Psoas muscle (tissue), 8 donors: ENCODE measurements at places on chromosomes 3 and 15.

DNA sequence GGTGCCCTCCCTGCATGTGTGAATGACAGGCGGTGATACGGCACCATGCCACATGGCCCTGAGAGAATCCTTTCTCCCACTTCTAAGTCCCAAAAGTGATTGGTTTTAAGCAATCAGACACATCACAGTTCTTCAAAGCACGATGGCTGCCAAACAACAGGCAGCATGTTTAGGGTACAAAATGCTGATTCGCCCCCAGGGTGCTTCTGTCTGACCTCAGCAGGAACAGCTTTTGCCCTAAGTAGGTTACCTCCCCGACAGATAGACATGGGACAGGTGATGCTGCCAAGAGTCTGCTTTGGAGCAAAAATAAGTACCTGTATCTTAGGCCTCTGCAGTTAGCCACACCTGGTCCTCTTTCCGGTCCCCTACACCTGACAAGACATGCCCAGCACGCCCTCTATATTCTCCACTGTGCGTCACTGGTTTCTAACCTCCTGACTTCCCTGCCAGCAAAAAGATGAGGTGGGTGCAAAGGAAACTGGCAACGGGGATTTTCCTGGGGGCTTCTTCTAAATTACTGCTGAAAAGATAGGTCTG lies 549.8 kb downstream of the FOXP1 start:
- no peak for DNase-seq

DNA sequence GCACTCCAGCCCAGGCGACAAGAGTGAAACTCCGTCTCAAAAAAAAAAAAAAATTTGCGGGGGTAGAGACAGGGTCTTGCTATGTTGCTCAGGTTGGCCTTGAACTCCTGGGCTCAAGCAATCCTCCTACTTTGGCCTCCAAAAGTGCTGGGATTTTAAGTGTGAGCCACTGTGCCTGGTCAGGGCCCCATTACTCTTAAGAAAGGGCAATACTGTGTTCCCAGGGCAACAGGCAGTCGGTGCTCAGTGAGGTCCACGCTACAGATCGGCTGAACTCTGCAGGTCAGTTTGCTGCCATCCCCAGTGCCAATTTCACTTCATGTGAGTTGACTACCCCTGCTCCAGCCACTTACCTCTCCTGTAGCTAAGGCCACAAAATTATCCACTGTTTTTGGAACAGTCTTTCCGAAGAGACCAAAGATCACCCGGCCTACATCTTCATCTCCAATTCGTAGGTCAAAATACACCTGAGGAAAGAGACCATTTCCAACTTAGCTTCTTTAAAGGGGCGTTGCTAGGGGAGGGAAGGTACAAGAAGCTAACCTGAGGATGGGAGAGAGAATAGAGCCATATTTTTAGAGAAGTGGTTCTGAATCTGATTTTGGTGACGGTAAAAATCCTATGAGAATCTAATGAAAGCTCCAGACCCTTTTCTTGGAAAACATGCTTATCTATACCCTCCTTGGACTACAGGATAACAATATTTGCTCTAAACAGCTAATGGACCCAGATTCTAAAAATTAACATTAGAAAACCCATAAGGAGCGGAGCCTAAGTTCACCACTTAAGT lies 939 bp downstream of the PPIB start:
- DNase-seq = no peak

DNA sequence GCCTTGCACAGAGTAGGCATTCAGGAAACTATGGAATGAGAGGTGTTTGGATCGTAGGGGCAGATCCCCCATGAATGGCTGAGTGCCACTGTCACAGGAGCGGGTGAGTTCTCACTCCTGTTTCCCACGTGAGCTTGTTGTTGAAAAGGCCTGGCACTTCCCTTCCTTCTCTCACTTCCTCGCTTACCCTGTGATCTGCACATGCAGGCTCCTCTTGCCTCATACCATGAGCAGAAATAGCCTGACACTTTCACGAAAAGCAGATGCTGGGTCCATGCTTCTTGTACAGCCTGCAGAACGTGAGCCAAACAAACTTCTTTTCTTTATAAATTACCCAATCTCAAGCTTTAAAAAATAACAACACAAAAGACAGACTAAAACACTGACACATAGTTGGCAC lies 55.4 kb downstream of the AGBL1 start:
- no peak for DNase-seq

DNA sequence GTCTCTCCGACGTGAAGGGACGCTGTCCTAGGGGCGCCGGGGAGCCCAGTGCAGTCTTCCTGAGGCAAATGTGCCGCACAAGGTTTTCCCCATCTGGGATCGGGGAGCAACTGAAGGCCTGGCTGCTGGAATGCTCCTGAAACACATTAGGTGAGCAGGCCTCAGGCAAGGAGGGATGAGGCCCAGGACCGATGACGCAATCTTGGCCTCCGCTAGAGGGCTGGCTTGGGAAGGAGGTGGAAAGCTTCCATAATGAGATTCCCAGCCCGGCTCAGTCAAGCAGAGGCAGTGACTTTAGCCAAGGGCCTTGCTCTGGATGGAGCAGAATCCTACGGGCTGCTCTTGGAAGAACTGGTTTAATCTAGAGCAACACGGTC lies 50.8 kb downstream of the CPN2 start:
- peak; percentile 89 for DNase-seq

GRCh38 chr3:190197346-190197763 lies 76.7 kb upstream of the P3H2 start:
- DNase-seq = no peak

GRCh38 chr3:59772416-59773408 lies 722.9 kb upstream of the CFAP20DC start:
- DNase-seq = no peak

DNA sequence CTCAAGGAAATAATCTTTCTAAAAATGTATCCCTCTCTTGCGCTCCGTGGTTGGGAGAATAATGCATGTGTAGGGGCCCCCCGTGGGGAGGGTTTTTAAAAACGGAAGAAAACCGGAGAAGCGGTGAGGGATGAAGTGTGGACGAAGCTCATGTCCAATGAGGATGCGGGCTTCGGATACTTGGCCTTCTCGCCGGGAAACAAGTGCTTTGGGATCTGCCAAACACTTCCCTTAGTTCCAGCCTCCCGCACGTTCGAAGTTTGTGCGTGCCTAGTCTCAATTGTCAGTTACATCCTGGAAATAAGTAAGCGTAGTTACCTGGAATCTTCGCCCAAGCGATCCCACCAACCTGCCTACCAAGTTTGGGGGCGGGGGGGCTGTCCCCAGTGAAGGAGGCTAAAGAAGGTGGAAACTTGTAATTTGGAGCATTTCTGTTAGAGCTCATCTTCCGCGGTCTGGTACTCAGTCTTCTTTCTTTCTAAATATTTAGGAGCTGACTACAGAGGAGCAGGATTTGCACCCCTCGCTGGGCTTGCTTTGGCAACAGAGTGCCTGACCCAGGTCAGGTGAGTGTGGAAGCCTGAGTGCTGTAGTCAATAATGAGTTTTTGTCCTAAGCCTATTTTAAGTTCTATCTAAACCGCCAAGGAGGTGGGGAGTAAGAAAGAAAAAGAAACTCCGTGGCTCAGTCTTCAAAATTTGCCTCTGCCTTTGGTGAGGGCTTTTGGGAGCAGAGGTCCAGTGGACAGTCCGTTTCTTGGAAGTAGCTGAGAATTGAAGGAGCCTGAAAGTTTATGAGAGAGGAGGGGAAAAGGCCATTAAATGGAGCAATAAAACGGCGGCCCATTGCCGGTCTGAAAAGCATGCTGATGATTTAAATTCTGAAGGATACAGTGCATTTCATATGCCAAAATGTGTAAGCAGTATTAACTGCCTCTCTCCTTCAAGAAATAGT lies 1.1 kb downstream of the ITPR1 start:
- DNase-seq = no peak

DNA sequence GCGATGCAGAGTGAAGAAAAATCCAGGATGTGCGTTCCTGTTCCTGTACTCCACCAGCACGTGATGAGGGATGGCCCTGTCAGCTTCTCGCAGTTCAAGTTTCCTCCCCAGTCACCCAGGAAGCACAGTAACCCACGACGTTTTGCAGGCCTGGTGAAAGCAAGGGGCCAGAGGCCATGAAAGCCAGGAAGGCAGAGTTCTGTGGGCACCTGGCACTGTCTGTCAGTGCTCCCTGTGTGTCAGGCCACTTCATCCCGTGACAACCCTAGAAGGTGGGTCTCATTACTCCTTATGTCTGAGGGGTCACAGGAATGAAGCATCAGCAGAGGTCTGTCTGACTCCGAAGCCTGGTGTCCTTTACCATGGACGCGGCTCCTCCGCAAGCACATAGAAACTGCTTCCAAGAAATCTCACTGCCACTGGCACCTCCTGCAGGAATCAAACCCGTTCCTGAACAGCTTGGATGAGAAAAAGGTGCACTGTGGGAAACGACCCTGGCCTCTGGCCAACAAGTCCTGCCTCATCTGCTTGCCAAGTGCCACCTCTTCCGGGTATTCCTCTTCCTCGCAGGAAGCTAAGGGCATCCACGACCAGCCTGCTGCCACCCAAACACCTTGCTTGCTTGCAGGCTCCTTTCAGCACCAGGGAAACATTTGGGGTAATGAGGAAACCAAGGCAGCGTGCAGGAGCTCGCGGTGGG lies 14.6 kb downstream of the RAB43 start:
- no peak for DNase-seq

DNA sequence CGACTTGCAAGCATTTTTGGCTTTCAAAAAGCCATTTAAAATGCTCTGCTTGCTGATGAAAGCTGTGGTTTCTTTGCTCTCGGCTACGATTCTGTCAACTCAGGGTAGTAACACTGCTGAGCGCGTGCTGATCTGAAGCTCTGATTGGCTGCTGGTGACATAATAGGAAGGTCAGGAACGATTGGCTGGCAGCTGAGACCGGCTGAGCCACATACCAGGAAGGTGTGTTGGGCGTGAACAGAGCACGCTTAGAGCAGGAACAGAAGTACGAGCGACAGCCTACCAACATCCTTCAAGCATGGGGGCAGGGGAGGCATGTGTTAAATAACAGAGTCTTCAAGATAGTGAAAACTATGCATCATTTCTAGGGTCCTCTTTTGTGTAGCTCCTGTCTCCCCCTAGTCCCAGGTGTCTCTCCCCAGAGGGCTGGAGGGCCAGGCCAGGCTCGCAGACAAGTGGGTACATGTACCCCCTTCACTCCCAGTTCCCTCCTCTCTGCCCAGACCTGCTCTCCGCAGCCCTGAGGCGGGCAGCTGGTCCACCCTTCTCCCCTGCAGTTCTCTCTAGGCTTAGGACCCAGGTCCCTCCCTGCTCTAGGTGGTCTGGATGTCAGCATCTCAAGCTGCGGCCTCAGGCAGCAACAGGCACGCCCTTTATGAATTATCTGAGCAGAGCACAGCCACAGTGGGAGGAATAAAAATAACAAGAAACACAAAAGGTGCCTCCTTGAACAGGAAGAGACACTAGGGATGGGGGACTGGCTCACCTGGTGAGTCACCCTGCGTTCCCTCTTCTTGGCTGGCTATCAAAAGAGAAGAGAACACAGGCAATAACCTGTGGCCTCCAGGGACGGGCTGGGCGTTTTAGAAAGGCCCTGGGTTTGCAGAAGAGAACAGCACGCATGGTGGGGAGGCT lies 76.0 kb downstream of the TAMM41 start:
- DNase-seq = peak; percentile 25

DNA sequence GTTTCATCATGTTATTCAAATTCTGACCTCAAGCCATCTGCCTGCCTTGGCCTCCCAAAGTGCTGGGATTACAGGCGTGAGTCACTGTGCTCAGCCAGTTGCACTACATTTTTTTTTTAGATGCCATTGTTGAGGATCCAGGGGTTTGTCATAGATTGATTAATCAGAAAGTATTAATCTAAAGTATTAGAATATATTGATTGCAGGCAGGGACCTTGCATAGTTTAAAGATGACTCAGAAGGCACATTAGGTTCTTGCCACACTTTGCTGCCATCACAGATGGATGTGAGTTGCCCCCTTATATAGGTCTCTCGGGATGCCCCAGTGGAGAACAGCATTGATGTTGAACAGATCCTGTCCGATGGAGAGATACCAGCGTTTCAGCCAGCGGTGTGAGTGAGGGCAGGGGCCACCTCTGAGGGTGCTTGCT lies 41.1 kb downstream of the IGF1R start:
- no peak for DNase-seq

DNA sequence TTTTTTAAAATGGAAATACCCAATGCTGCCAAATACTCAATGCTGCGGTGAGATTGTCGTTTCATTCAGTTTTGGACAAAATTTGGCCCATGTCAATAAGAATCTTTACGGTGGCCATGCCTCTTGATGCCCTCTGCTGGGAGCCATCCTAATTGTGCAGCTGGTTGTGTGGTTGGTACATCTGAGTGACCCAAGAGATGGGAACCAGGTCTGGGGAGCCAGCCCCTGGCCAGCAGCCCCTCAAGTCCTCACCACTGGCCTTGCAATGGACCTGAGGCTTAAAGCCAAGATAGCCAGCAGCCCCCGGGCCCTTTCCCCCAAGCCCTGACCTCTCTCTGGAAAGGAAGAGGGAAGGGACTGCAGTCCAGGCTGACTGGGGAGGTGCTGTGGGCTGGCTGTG lies 36.4 kb upstream of the ESYT3 start:
- DNase-seq = no peak

- DNase-seq = no peak
These were observed 21.2 kb downstream of the CCR4 start for GRCh38 chr3:32972482-32973146.

GRCh38 chr3:51622413-51622812 lies 48.6 kb upstream of the TEX264 start:
- no peak for DNase-seq

DNA sequence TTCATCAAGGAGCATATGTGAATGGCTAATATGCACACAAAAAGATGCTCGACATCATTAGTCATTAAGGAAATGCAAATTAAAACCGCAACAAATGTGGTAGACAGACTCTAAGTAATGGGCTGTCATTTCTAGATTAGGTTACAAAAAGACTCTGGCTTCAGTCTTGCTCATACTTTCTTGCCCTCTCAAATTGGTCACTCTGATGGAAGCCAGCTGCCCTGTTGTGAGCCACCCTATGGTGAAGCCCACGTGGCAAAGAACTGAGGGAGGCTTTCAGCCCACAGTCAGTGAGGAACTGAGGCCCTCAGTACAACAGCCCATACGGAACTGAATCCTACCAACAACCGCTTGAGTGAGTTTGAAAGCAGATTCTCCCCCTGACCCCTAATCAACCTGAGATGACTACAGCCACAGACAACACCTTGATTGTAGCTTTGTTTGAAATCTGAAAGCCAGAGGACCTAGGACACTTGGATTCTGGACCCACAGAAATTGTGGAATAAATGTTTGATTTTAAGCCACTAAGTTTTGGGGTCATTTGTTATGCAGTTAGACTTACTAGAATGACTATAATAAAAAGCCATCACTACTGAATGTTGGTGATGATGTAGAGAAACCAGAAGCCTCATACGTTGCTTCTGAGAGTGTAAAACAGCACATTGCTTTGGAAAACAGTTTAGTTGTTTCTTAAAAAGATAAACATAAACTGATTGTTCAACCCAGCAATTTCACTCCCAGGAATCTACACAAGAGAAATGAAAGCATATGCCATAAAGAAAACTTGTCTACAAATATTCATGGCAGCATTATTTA lies 45.7 kb downstream of the EHHADH start:
- no peak for DNase-seq
